ENCODE measurements at places on chromosomes 16 and 17.

DNA sequence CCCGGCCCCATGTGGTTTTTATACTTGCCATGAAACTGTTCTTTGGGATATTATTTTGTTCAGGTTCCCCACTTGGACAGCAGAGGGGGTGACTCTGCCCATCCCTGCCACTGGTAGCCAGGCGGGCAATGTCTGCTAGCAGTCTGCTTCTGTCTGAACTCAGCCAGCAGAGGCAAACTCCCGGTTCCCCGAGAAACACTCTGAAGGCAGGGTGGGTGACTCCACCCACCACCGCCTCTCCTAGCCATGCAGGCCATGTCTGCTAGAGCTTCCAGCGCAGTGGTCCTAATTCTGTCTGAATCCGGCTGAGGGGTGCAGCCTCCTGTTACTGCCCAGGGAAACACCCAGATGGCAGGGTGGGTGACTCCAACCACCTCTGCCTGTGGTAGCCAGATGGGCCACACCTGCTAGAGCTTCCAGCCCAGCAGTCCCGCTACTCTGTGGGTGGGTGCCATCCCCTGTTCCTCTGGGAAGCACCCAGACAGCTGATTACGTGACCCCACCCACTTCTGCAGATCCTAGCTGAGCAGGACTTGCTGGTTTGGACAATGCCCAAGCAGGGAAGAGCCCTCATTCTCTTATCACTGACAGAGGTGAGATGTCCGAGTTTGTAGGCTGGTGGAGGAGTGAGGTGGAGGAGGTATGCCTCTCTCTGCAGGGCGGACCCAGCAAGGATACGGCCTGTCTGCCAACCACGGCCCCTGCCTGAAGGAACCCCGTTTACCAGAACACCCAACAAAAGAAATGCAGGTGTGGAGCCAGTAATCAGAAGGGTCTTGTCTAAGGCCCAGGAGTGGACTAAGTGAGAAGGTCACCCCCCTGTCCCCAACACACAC is 22.4 kb downstream of the NLRP1 start:
- DNase-seq = no peak

DNA sequence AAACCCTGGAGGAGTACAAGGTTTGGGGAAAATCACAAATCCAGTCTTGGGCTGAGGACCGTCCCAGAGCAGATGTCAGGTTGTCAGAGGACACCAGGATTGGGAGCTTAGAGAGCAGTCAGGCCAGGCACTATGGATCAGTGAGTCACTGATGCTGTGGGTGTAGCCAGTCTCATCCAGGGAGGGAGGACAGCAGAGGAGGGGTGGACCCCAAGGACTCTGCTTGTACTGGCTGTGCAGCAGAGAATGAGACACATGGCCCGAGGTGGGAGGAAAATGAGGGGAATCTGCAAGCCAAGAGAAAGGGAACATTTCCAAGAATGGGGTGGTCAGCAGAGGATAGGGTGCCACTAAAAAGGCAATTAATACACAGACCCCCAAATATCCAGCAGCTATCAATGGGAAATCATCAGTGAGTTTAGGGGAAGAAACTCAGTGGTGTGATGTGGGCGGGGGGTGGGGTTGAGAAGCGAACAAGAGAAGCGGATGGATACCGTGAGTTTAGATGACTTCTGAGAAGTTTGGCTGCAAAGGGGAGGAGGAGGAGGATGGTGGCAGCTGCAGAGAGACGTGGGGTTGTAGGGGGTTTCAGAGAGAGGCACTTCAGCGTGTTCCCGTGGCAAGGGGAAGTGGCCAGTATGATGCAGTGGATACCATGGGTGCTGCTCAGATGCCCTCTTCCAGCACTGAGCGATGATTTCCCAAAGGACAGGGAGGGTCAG is 43.9 kb downstream of the ARHGAP27 start:
- DNase-seq = no peak

- DNase-seq = no peak
These were observed 438 bp downstream of the RTN4RL1 start for GRCh38 chr17:2024572-2025219.

- no peak for DNase-seq
These were observed 58.2 kb downstream of the PECAM1 start for GRCh38 chr17:64332502-64332901.

DNA sequence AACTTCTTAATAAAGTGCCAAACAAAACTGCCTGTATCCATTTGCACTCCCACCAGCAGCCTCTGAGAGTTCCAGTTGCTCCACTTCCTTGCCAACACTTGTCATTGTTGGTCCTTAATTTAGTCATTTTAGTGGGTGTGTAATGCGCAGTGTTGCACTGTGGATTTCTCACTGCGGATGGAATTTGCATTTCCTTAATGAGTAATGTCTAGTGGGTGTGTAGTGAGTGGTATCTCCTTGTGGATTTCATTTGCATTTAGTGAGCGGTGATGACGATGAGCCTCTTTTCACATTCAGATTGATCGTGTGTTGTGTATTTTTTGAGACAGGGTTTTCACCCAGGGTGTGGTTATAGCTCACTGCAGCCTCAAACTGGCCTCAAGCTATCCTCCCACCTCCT is 4.1 kb upstream of the MSLN start:
- DNase-seq = no peak
